ENCODE measurements at places on chromosomes 5 and 9.

DNA sequence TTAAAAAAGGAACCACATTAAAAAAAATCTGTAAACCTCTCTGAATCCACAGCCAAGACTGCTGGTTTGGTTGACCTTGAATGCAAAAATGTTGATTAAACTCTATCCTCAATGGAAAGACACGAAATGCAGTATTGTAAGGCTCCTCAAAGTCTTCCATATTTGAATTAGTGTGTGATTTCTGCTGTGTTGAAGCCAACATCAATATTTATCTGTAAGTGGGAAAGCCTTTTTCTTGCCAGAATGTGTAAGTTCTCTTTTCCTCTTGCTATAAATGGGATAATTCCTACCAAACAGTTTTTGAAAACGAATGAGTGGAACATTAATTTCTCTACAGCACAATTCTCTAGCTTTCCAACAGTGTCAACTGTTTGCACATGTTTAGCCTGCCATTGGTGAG is 422.1 kb upstream of the TNC start:
- no peaks in the 10 kb centered on the region for H3K36me3 ChIP-seq
- no peaks in the 10 kb centered on the region for H3K27me3 ChIP-seq
- no peak overlapping the region for H3K27ac ChIP-seq
- no peak overlapping the region for H3K4me3 ChIP-seq

DNA sequence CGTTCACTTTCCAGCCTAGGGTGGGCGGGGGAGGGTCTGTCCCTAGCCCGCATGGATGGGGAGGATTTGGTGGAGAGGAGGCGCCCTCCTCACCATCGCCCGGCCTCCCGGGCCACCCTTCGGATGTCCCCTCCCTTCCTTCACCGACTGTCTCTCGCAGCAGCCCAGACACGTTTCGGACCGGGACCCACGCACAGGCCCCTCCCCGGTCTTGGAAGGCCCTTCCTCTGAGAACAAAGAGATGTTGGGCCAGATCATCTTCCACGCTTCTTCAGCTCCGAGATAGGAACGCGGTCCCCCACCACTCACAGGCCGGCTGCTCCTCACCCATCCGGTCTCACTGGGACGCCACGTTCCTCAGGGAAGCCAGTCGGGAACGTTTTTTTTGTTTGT is 640 bp upstream of the DPM2 start:
- DNase-seq: no peak
- H3K27me3 ChIP-seq: no peaks in the 10 kb centered on the region
- H3K4me1 ChIP-seq: peaks cover 34% of the 10 kb centered on the region

DNA sequence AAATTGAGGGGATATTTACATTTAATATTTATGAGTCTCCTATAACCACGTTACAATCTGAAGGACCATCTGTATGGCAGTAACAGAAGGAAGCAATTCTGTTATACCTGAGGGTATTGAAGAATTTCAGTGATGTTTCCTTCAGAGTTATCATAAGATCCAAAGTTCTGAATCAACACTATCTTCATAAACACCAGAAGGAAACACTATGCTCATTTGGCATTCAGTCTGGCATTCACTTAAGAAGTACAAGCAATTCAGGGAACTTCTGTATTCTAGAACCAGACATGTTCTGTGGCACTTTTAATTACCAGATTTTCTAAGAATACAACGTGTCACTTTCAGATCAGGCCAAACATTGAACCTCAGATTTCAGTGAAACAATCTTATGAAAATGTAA is 9.6 kb downstream of the DAB2 start:
- H3K27ac ChIP-seq: no peak overlapping the region
- H3K4me3 ChIP-seq: no peak overlapping the region
- H3K4me1 ChIP-seq: peaks cover 39% of the 10 kb centered on the region
- H3K36me3 ChIP-seq: no peaks in the 10 kb centered on the region

DNA sequence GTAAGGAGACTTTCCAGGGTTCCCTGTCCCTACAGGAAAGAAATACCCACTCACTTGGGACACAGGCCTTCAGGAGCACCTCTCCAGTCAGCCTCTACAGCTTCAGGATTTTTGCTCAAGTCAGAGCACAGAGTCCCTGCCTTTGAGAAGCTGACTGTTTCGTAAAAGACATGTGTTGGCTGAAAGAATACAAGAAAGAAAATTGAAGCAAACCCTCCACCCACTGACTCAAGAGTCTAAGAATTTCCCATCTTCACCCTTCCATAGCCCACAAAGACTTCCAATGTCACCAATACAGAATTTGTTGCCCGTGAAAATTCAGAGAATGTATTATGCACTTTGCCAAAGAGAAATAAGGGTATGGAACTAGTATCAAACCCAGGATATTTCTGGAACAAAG is 53.0 kb upstream of the ZNF622 start:
- no peaks in the 10 kb centered on the region for H3K4me1 ChIP-seq
- no peak overlapping the region for H3K4me3 ChIP-seq
- no peak overlapping the region for H3K27ac ChIP-seq
- no peaks in the 10 kb centered on the region for H3K36me3 ChIP-seq

GRCh38 chr9:21585756-21586752 is 103.9 kb upstream of the IFNE start:
- H3K27me3 ChIP-seq: no peaks in the 10 kb centered on the region
- no peak overlapping the region for H3K4me3 ChIP-seq
- H3K27ac ChIP-seq: no peak overlapping the region
- H3K4me1 ChIP-seq: no peaks in the 10 kb centered on the region
- H3K36me3 ChIP-seq: no peaks in the 10 kb centered on the region
- no peak for DNase-seq

DNA sequence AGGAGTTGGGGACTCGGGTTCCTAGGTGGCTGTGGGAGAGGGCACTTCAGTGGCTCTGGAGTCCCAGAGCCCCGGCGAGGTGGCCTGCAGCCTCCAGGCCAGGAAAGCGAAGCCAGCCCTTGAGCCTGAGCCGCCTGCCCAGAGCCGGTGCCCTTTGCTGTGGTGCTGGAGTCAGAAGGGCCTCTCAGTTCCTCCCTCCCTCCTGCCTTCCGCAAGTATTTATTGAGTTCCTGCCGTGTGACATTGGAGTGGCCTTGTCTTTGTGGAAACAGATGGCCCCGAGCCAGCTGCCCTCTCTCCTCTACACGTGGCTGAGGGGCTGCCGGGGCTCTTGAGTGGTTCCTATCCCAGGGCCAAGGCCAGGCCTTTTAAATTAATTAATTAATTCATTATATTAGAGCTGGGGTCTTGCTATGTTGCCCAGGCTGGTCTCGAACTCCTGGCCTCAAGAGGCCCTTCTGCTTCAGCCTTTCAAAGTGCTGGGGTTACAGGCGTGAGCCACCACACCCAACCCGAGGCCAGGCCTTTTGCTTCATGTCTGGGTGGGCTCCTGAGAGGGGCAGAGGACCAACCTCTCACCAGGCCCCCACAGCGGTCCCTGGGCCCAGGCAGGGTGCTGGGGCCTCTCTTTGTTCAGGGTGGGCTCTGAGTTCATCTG is 45.6 kb upstream of the IER5L start:
- no peak overlapping the region for H3K4me3 ChIP-seq
- no peak overlapping the region for H3K27ac ChIP-seq
- DNase-seq: no peak
- peaks cover 54% of the 10 kb centered on the region for H3K4me1 ChIP-seq

- H3K36me3 ChIP-seq: no peaks in the 10 kb centered on the region
- no peaks in the 10 kb centered on the region for H3K27me3 ChIP-seq
- H3K4me1 ChIP-seq: no peaks in the 10 kb centered on the region
- no peak for DNase-seq
Measured at GRCh38 chr5:123718238-123718637, 206.3 kb downstream of the CSNK1G3 start.

DNA sequence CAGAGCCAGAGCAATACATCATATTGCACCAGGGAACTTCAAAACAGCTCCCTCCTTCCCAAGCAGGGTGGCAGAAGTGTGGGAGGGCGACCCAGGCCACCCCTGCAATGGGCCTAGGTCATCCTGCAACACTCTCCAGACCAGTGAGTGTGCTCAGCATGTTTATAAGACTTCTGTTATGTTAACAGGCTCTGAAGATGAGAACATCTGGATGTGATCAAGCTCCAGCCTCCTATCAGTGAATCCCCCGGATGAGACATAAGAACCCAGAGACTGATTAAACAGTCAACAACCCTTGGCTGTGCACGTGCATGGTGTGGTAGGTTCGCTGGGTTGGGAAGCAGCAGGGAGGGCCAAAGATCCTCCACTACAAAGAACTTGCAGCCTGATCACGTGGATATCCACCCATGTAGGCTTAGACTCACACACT is 63.3 kb downstream of the ABCA1 start:
- no peak overlapping the region for H3K27ac ChIP-seq
- DNase-seq: no peak
- H3K27me3 ChIP-seq: no peaks in the 10 kb centered on the region
- H3K4me1 ChIP-seq: peaks cover 58% of the 10 kb centered on the region
- H3K36me3 ChIP-seq: no peaks in the 10 kb centered on the region

- no peaks in the 10 kb centered on the region for H3K4me1 ChIP-seq
- no peaks in the 10 kb centered on the region for H3K36me3 ChIP-seq
Measured at GRCh38 chr9:8364026-8364752, 564.6 kb upstream of the DMAC1 start.

- no peaks in the 10 kb centered on the region for H3K27me3 ChIP-seq
- no peak overlapping the region for H3K4me3 ChIP-seq
- H3K27ac ChIP-seq: no peak overlapping the region
- peaks cover 25% of the 10 kb centered on the region for H3K4me1 ChIP-seq
Measured at GRCh38 chr5:153658606-153659005, 168.1 kb downstream of the GRIA1 start.

DNA sequence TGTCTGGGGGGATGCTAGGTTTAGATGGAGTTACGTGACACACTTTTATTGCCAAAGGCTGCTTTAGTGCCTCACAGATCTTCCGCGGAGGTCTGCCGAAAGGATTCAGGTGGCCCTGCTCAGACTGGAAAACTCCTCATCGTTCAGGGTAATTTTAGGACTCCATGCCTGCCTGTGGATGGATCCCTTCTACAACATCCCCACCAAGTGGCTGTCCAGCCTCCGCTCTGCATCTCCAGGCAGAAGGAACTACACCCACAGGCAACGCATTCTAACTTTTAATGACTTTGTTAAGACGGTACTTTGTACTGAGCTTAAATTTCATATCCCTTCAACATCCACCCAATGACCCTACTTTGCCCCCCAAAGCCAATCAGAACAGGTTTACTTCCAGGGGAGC is 29.4 kb downstream of the ATPSCKMT start:
- H3K27me3 ChIP-seq: no peaks in the 10 kb centered on the region
- no peak overlapping the region for H3K27ac ChIP-seq
- DNase-seq: peak; percentile 20
- no peak overlapping the region for H3K4me3 ChIP-seq
- H3K36me3 ChIP-seq: peaks cover 29% of the 10 kb centered on the region

DNA sequence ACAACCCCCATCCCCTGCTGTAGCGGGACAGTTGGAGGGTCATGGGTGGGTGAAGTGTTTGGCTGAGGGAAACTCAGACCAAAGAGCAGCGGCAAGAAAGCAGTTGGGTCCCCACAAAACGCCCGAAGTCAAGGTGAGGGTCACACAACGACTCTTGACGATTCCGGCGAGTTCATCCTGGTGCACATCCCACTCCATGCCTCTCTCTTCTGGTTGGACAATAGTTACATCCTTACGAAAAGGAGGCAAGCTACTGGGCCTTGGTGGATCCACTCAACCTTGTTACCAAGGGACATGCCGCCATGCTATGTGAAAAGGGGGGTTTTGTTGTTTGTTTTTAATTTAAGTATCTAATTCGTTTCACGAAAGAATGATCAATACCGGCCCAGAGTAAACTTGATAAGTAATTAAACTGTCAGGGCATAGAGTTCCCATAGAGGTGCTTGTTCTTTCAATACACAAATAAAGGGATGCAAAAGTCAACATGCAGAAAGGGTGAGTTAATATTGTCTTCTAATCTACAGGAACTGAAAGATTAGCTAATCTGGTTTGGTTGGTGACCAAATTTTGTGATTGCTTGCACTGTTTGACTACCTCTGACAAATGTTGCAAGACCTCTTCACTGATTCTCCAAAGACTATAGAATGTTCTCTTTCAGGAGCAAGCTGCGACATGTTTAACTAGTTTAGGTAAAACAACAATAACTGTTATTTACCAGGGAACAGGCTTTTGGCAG is 732 bp upstream of the SMIM15 start:
- peaks cover 24% of the 10 kb centered on the region for H3K4me1 ChIP-seq
- DNase-seq: no peak
- H3K36me3 ChIP-seq: peaks cover 37% of the 10 kb centered on the region
- H3K27me3 ChIP-seq: no peaks in the 10 kb centered on the region

DNA sequence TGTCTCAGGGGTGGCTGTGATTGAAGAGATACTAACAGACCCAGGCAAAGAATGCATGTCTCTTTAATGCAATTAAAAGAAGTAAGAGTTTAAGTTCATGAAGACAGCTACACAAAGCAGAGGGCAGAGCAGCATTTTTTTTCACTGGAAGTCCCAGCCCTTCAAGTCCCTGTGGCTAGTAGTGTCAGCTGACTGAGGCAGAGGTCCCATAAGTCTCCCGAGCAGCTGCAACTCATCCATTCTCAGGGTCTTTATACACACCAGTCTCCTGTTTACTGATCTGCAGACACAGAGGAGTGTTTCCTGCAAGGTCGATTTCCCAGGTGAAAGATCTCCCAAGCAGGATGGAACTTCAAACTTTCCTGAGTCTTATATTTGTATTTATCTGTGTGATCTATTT is 169.4 kb upstream of the GLRA1 start:
- H3K4me1 ChIP-seq: peaks cover 21% of the 10 kb centered on the region
- no peak overlapping the region for H3K4me3 ChIP-seq
- H3K36me3 ChIP-seq: no peaks in the 10 kb centered on the region
- no peak overlapping the region for H3K27ac ChIP-seq

DNA sequence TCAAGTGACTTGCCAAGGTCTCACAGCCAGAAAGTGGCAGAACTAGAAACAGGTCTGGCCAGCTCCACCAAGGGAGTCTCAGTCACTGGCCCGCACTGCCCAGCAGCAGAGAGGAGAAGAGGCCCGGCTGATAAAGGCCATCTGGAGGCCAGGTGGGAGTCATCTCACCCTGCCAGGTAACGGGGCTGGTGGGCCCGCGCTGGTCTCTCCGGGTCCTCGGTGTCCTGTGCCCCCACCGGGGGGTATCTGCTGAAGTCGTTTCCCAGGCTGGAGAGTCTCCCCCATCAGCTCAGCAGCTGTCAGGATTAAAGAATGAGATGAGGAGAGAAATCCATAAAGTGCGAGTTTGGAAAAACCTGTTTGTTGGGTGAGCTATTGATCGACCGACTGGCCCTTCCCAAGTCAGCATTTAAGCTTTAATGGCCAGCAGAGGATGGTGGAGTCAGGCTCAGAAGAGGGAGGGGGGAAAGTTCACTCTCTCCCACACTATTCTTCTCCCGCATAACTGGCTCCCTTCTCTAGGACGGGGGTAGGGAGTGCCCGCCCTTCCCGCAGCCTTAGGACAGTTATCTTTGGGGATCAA is 30.3 kb downstream of the LMX1B start:
- no peak overlapping the region for H3K4me3 ChIP-seq
- no peak overlapping the region for H3K27ac ChIP-seq
- DNase-seq: no peak
- peaks cover 32% of the 10 kb centered on the region for H3K4me1 ChIP-seq

DNA sequence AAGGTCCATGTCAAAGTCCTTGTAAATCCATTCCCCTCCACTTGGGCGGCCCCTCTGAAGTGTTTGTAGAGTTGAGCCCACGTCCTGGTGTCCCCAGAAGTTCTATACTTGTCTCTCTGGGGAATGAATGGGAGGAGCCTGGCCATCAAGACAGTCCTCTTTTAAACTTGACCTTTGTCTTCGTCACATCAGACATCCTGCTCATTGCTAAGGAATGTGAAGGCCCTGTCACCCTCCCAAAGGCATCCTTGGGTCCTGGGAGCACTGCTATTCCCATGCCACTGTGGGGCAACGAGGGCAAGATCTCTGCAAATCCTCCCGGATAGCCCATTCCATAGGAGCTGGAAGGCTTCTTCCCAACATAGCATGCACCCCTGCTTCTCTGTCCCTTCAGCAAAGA is 235.5 kb downstream of the SLIT3 start:
- H3K36me3 ChIP-seq: no peaks in the 10 kb centered on the region
- DNase-seq: no peak
- peaks cover 22% of the 10 kb centered on the region for H3K27me3 ChIP-seq

GRCh38 chr5:139660105-139660922 is 12.2 kb downstream of the CXXC5 start:
- H3K4me3 ChIP-seq: no peak overlapping the region
- DNase-seq: no peak
- peak overlapping the region; percentile 41 for H3K27ac ChIP-seq
- no peaks in the 10 kb centered on the region for H3K27me3 ChIP-seq
